ENCODE measurements at places on chromosomes 5 and 9.

GRCh38 chr9:89352451-89352850 is 34.2 kb downstream of the SECISBP2 start:
- no peak for DNase-seq

DNA sequence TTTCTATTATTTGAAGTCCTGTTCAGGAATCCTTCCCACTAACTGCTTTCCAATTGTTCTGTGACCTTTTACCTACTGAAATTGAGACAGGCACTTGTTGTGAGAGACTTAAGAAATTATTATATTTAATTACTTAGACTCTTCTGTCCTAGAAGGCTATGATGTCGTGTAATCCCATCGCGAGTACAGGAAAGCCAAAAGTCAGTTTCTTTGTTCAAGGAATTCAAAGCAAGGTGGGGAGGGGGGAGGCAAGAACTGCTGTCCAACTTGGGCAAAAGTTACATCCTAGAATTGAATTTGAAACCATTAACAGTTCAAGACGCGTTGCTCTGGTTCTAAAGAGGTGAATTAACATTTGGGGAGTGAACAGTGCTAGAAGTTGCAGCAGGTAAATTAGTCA is 17.9 kb downstream of the NDUFA8 start:
- DNase-seq, result no peak

GRCh38 chr9:100277166-100277979 is 75.4 kb downstream of the TEX10 start:
- DNase-seq, result no peak

DNA sequence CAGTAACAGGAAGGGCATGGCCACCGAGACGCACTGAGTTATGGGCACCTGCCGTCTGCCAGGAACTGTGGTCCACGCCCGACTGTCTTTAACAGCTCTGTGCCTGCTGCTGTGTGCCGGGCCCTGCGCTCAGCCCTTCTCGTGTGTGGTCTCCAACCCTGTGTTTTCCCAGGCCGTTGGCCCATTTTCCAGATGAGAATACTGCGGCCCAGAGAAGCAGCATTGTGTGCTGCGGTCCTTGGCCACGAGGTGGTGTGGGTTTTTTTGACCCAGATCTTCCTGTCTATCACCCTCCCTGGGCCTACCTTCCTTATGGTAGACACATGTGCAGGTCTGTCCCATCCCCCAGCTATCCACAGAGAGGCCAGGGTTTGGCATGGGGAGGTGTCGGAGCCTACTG is 47.0 kb downstream of the RXRA start:
- DNase-seq, result no peak

- no peak for DNase-seq
Observed at GRCh38 chr9:105503881-105504280, 54.0 kb upstream of the FKTN start.

DNA sequence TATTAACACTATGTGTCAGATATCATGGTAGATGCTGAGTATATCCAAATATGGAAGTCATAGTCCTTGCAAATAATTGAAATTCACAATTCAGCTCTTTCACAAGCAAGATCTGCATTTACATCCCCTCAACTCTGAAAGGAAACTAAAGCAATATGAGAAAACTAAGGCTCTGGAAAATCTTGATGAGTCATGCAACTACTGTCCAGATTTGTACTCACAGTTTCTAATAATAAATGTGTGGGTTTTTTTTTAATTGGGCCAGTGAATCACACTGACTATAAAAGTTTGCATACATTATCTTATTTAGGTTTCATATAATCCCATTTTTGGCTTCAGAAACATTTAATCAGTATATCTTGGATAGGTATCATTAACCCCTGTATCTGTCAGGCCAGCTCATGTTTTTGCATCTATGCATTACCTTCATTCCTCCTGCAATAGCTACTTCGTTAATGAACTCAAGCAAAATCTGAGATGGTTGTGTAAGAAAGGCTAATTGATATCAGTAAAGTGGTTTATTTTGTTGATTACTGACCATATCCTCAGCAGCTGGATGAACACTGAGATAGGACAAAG is 58.7 kb upstream of the PRR16 start:
- DNase-seq, result no peak

- no peak for DNase-seq
Observed at GRCh38 chr5:107470295-107470582, 200.5 kb downstream of the EFNA5 start.

DNA sequence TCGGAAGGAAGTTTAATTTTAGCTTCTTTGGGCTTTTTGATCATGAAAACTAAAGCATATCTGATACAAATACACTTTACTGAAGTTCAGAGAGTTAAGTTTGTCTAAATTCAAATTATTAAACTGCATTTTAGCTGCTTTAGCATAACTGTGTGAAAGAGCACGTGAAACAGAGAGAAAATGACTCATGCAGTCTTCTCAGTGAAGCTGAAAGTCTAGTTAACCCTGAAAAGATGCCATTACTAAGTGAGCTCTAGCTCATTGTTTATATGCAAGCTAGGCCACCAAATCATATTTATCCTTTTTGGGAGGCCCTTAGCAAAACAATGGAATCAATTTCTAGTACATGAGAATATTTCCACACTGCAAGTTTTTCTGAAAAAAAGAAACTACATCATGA is 27.6 kb downstream of the TPD52L3 start:
- DNase-seq, result no peak

GRCh38 chr9:131706608-131706970 is 33.3 kb downstream of the RAPGEF1 start:
- DNase-seq, result no peak

DNA sequence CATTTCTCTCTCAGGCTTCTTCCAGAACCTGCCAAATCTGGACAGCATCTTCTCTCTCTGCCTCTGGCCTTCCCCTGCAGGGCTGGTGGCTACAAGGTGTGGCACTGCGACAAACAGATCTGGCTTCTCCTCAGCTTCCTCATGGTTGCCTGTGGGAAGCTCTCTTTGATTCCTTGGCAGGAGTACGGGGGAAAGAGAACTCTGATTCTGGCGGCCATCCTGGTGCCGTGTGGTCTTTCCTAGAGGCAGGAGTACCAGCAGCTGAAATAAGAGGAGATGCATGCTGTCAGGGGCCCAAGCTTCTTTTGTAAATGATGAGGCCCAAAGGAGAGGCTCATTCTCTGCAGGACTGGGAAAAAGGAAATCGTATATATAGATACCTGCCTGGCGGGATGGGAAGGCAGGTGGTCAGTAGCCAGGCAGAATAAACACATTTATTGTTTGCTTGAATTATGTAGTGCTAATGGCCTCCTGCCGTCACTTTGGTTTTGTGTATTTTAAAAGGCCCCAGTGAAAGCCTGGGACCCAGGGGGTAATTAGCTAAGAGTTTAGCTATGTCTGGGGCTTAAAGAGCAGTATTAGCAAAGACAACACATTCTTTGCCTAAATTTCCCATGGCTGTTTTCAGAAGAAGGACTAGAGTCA is at the start of gene CER1:
TSS of gene CER1 (minus strand) at position 343 of the 645 bp plus-strand sequence. CDS start at position 282, 61 bp downstream.
- DNase-seq, result no peak

GRCh38 chr5:35803191-35803651 is 53.5 kb upstream of the IL7R start:
- no peak for DNase-seq

- DNase-seq, result no peak
Observed at GRCh38 chr5:172412724-172413286, 41.5 kb downstream of the SH3PXD2B start.

- no peak for DNase-seq
Observed at GRCh38 chr5:8633696-8634095, 764.7 kb downstream of the MTRR start.

GRCh38 chr5:96070622-96071225 is 109.1 kb upstream of the ELL2 start:
- DNase-seq, result no peak

- no peak for DNase-seq
Observed at GRCh38 chr9:21385131-21385670, at the start of gene IFNA2. IFNA2 (minus strand) TSS chr9:21385398; CDS start chr9:21385329, 69 bp downstream.

GRCh38 chr5:157203417-157203816 is 22.8 kb downstream of the ITK start:
- no peak for DNase-seq

- no peak for DNase-seq
Observed at GRCh38 chr5:39427229-39427628, 2.4 kb upstream of the DAB2 start.

- DNase-seq, result no peak
Observed at GRCh38 chr5:150625831-150626746, 14.4 kb upstream of the SYNPO start.

- DNase-seq, result no peak
Observed at GRCh38 chr5:150227606-150228273, 37.9 kb downstream of the SLC6A7 start.

DNA sequence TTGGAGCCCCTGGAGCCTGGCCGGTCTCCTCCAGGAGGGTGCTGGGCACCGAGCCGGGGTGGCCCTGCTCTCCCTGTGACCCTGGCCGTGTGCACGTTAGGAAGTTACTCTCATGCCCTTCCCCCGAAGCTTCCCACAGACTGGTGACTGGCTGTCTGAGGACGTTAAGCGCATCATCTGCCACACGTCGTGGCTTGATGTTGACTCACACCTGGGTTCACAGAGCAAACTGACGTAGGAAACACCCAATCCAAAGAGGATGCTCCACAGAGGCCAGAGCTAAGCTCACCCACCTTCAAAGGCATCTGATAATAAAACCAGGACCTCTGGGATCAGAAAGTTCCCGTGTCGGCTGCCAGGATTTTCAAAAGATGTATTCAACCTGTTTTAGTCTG is 152.9 kb upstream of the PHYKPL start:
- no peak for DNase-seq

GRCh38 chr5:77302653-77303052 is 92.2 kb downstream of the PDE8B start:
- no peak for DNase-seq

GRCh38 chr5:124337996-124338395 is 408.4 kb downstream of the ZNF608 start:
- DNase-seq, result no peak

DNA sequence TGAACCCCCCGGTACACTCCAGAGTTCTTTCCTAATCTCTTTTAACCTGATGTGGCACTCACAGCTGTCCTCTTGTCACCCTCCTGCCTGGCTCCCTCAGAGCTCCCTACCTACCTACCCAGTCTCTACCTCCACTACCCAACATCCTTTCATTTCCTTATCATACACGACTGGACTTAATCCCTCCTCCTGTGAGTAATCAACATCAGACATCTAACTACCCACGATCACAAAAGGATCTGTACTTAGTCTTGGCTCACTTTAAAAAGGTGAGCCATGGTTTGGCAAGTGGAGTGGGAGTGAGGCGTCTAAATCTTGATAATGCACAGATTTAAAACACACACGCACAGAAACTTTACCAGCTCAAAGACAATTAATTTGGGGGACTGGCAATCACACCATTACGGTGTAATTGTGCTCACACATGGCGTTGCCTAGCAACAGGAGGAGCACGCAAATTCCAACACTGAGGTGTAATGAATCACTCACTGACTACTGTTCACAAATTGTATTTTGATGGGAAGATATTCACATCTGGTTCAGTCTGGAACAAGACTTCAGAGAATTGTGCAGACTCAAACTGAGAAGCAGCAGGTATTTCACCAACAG is 235.9 kb downstream of the EPB41L4A start:
- DNase-seq, result no peak

DNA sequence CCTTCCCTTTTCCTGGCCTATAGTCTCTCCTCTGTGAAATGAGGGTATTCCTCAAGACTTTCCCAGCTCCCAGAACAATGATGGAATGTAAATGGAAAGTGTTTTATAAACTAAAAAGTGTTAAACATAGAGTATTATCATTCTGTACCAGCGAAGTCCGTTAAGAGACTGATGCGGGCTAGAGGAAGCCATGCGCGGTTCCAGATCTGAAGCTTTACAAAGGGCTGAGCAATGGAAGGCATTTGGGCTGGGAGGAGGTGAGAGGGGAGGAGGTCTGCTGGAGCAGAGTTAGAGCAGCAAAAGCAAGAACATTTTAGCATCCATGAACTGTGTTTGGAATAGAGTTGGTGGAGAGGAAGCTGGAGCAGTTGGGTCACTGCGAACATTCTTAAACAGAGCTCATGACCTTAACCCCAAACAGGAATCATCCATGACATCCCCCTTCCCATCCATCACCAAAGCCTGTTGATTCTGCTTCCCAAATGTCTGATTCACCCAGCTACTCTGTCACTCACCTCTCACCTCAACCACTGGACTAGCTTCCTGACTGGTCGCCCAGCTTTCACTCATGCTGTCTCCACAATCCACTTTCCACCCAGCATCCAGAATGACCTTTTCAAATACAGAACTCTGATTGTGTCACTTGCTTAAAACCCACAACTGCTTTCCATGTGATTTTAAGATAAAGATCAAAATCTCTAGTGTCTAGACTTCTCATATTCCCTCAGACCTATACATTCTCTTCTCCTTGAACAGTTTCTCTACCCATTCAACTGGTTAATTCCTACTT is 37.1 kb downstream of the CDK5RAP2 start:
- no peak for DNase-seq

DNA sequence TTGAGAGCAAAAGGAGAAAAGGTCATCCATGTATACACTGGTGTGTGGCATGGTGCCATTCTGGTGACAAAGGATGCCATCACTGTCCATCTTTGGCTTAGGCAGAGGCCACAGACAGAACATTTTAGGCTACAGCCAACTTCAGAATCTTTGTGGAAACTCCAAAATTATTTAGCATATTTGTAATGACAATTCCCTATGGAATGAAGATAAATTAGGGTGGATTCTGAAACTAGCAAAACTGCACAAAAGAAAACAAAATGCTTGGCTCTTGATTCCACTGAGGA is 92.5 kb downstream of the FBXW11 start:
- DNase-seq, result no peak

- DNase-seq, result no peak
Observed at GRCh38 chr5:97022898-97023297, 87.0 kb downstream of the LNPEP start.

DNA sequence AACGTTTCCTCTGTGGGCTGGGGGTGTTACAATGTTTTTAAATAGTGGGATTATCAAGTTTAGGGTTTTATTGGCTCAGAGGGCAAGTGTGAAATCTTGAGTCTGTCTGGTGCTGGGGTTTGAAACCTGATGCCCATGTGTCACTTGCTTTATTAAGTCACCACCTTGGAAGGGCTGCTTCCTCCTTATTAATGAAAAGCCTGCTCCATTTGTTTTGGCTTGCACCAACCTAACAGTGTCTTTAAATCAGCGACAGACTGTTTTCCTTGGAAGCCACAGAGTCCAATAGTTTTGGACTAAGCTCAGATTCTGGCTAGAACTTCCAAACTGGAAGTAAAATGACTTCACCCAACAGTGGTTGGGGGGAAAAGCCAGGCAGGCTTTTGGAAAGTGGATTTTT is 10.7 kb upstream of the PALM2AKAP2 start:
- DNase-seq, result no peak

GRCh38 chr5:151923866-151924476 is 680 bp downstream of the GLRA1 start:
- no peak for DNase-seq

DNA sequence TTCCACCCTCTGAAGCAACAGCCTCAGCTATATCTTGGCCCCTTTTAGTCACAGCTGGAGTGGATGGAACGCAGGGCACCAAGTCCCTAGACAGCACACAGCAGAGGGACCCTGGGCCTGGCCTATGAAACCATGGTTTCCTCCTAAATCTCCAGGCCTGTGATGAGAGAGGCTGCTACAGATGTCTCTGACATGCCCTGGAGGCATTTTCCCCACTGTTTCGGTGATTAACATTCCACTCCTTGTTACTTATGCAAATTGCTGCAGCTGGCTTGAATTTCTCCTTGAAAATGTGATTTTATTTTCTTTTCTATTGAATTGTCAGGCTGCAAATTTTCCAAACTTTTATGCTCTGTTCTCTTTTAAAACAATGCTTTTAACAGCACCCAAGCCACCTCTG is 384.8 kb downstream of the PRR16 start:
- DNase-seq, result no peak

GRCh38 chr5:82073179-82073578 is 101.4 kb downstream of the ATG10 start:
- no peak for DNase-seq

GRCh38 chr5:6713274-6714225 is at the start of gene TENT4A:
TENT4A (plus strand) TSS chr5:6713432; CDS start chr5:6713984, 552 bp downstream.
- DNase-seq, result no peak
